Endothelial cell of umbilical vein (primary cell): ENCODE measurements at places on chromosomes 11 and 22. TPM values are rescaled to one million over a fixed set of nuclear protein-coding genes. Genes with fewer than 3 reads are reported as not detected.

The PTPRCAP gene
- 1.4 TPM in 1 of 2 replicates, not detected in the other for total RNA-seq

The SCO2 gene
- 3.2 and 3.7 TPM in 2 replicates for total RNA-seq

The SCUBE2 gene
- 1.6 and 3.5 TPM in 2 replicates for total RNA-seq

The FGF4 gene
- not detected in 2 replicates for total RNA-seq

The LSP1 gene
- total RNA-seq = not detected in 2 replicates

The LIN7C gene
- 23.6 and 24.9 TPM in 2 replicates for total RNA-seq

The SLC29A2 gene
- total RNA-seq = 4.8 and 5.2 TPM in 2 replicates

The OR52E6 gene
- not detected in 2 replicates for total RNA-seq

The APOA5 gene
- not detected in 2 replicates for total RNA-seq

The ANO1 gene
- 0.40 TPM in 1 of 2 replicates, not detected in the other for total RNA-seq

The SLC37A2 gene
- total RNA-seq = 1.1 and 1.3 TPM in 2 replicates

The ADM gene
- total RNA-seq = 36.7 and 45.3 TPM in 2 replicates

The DERL3 gene
- total RNA-seq = 2.4 and 3.4 TPM in 2 replicates

The KCTD14 gene
- total RNA-seq = 1.1 and 1.8 TPM in 2 replicates
